Esophagus mucosa (tissue), 1 donor: ENCODE measurements at places on chromosomes 7 and 10. TPM values are rescaled to one million over a fixed set of nuclear protein-coding genes. Genes with fewer than 3 reads are reported as not detected.
A peak's percentile ranks its signal among the peaks of the same experiment; 100 is the strongest.

- ATAC-seq = peak; percentile 79
Observed at GRCh38 chr7:114986190-114987180, 64.6 kb downstream of the MDFIC start.

DNA sequence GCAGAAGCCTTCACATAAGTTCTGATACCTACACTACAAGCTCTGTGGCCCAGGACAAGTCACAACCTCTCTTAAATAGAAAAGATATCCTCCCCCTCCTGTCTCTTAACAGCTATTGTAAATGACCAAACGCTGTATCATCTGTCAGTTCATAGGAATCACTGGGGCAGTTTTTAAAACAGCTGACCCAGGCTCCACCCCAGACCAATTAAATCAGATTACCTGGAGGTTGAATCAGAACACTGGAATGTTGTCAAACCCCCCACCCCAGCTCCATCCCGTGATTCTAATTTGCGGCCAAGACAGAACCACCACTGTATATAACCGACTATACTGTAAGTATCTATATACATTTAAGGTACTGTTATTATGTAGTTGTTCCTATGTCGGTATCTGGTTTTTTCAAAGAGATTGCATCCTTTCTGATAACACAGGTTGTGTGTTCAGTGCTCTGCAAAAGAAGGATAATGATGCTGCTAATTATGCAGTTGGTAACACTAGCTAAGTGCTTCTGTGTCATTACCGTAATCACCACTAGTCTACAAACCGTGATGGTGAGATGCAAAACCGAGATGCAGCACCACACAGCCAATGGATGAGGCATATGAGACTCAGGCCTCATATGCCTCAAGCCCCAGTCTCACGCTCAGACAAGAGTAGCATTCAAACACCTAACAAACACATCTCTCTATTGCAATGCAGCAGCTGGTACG is 47.4 kb downstream of the TNS3 start:
- no peak for ATAC-seq

GRCh38 chr7:51309361-51310130 is 7.1 kb downstream of the COBL start:
- ATAC-seq = no peak

DNA sequence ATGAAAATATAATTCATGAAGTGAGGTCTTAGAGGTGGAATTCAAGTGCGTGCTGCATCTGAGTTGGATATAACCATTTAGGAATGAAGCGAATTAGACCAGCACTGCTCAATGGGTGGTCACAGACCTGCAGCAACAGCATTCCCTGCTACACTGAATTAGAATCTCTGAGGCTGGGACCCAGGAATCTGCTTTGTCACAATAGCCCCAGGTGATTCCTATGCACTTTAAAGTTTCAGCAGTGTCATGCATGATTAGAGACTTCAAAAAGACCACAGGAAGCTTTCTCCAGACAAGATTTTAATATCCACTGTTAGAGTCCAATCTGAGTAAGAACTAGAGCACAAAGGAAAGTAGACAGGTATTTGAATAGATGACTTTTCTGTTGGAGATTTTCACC is 352.8 kb upstream of the VSTM2A start:
- ATAC-seq = no peak

DNA sequence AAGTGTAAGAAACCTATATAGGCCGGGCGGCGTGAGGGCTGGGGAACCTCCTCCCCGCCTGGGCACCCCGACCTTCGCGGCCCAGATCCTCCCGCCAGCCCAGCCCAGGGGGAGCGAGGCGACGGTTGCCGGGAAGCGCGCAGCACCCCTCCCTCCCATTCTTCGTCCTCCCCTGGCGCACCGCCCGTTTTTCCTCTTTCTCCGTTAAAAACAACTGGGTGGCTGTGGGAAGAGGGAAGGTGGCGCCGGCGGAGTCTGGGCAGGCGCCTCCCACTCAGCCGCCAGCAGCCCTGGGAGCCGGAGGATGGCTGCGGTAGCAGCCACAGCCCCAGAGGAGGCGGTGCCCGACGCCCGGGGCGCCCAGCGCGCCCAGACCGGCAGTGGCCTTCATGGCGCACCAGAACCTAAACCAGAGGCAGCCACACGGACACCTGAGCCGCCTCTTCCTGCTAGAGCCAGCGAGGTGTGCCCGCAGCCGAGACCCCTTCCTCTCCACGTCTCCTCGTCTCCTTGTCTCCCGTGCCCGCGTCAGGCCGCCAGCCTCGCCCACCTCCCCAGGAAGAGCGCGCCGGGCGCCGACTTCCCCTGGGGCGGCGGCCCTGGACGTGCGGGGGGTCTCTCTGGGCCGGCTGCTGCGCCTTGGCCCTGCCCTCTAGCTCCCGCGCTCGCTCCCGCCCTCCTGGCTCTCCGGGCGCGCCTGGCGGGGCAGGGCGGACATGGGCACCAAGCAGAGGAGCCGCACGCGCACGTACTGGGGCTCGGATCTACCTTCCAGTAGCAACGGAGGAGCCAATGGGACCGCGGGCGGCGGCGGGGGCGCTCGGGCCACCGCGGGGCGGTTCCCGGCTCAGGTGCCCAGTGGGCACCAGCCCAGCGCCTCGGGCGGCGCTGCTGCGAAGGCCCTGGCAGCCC is 32.8 kb upstream of the SFTPD start:
- peak; percentile 82 for ATAC-seq

Gene CCDC7
- 4.2 TPM for total RNA-seq

Gene CEP41
- 4.8 TPM for total RNA-seq
